ENCODE measurements at places on chromosomes 16 and 17.

- no peak for DNase-seq
These were observed 192.4 kb upstream of the HSBP1 start for GRCh38 chr16:83615141-83615952.

DNA sequence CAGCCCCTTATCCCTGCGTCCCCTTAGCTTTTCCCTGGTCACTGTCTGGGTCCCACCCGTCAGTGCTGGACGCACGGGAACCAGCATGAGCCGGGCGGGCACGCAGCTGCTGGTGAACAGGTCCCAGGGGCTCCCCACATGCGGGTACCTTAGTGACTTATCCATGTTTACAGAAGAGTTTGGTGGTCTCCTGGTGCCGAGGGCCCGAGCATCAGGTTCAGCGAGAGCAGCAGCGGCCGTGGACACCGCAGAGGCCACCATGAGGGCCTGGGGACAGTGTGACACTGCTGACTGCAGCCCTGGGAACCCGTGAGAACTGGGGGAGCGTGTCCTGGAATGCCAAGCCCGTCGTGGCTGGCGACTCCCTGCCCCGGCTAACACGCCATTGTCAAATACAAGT, 6.5 kb downstream of the CD7 start:
- no peak for DNase-seq

GRCh38 chr17:3907483-3908216, 8.6 kb downstream of the P2RX1 start:
- no peak for DNase-seq

DNA sequence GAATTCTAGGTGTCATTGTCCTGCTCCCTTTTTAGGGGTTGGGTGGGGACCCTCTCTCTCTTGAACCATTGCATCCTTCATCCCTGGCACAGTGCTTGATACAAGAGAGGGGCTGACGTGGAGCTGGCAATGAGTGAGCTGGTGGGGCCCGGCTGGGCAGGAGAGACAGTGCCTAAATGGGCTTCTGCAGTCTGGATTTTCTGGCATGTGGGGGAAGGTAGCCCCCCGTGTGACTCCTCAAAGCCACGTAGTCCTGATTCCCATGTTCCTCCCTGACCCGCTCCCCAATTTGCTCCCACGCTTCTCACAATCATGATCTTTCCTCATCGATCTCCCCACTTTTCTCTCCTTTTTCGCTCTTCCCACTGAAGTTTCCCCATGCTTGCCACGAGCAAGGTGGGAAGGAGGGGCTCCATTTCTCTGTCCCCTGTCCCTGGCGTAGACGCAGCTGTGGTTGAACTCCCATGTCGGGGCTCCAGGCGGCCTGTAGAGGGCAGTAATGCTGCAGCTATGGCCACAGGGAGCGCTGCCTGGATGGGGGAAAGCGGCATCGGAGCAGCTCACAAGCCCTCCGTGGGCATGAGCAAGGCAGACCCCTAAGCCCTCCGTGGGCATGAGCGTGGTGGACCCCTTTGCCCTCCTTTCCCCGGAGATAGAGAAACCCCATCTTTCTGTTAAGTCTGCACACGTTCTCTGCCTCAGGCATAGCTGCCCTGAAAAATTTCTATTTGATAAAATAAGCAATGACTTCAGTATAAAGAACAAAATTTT, 47.5 kb downstream of the HAPSTR1 start:
- DNase-seq, result peak; percentile 53

- DNase-seq, result no peak
These were observed 24.2 kb downstream of the NSMCE1 start for GRCh38 chr16:27244363-27244755.

- no peak for DNase-seq
These were observed 37.8 kb upstream of the BCAR1 start for GRCh38 chr16:75289189-75289588.

DNA sequence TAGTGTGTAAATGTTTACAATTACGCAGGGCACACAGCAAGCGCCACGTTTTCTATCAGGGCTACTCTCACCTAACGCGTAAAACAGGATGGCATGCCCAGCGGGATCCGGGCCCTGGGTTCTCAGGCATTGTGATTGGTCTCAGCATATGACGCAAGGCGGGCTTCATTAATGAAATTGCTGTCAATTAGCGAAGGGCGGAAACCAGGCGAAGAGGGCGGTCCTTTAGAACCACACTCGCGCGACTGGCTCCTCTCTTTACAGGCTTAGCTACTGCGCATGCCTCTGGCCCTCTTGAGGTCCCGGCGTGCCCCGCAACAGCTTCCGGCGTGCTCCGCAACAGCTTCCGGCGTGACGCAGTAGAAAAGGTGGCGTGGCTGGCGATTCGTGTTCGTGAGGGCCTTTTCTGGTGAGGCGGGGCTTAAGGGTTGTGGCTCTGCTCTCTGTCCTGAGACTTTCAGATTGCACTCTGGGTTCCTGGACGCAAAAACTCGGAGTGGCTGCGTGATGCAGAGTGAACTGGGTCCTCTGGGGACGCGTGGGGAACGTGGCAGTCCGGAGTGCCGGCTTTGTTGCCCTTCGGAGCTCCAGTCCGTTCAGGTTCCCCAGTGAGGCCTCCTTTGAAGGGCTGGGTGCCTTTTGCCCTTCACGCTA, 9.2 kb downstream of the OR2C1 start:
- DNase-seq, result no peak

- peak; percentile 56 for DNase-seq
These were observed 126.3 kb downstream of the ZFHX3 start for GRCh38 chr16:72921620-72922019.

GRCh38 chr17:66339561-66339960, 37.1 kb downstream of the PRKCA start:
- no peak for DNase-seq

DNA sequence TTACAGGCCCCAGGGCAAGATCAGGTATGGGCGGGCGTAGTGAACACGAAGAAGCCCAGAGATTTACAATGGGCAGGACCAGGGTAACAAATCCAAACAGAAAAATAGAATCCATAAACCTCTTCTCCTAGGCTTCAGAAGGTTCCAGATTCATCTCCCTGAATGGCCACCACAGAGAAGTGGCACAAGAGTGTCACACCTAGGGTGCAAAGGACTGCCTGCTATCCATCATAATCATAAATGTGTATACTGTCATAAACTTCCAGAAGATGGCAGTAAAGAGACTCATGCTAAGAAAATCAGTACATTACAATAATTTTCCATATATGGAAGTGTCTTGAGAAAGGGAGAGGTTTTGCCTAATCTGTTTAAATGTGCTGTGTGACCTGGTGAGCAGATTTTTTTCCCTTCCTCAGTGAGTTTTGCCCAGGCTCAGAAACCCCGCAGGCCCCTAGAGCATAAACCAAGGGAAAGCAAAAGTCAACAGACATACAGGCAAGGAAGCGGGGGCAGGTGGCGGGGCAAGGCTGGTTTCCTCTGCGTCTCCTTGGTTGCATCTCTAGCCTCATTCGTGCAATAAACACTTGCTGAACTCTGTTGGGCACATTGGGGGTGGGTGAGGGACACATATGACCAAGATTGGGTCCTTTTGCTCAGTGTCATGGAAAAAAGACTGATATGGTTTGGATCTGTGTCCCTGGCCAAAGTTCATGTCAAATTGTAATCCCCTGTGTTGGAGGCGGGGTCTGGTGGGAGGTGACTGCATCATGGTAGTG, 92.0 kb upstream of the CDH5 start:
- DNase-seq, result no peak

DNA sequence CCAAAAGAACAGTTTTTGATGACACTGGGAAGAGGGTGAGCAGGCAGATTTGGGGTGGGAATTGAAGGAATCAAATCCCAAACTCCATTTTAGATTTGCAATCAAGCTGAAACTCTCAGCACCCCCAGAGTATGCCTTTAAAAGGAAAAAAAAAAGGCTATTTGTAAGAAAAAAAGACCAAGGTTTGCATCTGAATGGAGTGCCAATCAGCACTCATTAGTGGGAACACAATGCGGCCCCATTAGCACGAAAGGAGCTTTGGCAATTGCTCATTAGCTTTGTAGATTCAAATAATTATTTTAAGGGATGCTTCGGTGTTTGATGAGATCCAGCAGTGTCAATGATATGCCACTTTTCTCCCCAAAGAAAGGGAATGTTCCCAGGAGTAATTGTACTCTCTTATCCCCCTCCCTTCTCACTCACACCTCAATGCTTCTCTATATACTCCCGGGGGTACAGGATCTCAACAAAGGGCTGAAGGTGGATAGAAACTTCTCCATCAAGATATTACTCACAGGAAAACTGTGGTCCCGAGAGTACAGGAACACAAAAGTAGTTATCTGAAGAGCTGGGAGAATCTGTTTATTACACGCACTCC, 32.2 kb downstream of the CHP2 start:
- no peak for DNase-seq

GRCh38 chr17:50238601-50239280, 35.5 kb upstream of the TMEM92 start:
- DNase-seq, result no peak
